GM13977 (cell line): ENCODE measurements at places on chromosomes 12 and 14.

GRCh38 chr12:114685869-114686268 lies 1.9 kb upstream of the TBX3 start:
- DNase-seq, result no peak

GRCh38 chr12:388012-388411 lies 1.1 kb downstream of the KDM5A start:
- no peak for DNase-seq

- DNase-seq, result peak; percentile 29
Measured at GRCh38 chr14:57865403-57866198, at the start of gene SLC35F4. Gene SLC35F4 (minus strand): TSS chr14:57866092.

DNA sequence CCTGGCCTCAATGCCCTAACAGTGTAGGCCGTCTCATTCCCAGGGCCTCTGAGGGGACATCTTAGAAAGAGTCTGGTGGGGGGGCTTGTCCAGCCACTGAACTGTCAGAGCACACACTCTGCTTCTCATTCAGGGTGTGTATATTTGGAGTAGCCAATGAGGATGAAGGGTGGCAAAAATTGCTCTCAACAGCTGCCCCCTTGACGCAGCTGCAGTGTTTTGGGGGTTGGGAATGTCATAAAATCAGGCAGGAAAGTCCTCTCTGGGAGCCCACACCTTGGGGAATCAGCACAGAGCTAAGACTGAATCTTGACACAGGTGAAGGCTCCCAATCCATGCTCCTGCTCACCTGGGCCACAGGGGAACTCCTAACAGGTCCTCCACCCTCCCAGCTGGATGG lies 1.5 kb downstream of the RASAL1 start:
- DNase-seq, result no peak

DNA sequence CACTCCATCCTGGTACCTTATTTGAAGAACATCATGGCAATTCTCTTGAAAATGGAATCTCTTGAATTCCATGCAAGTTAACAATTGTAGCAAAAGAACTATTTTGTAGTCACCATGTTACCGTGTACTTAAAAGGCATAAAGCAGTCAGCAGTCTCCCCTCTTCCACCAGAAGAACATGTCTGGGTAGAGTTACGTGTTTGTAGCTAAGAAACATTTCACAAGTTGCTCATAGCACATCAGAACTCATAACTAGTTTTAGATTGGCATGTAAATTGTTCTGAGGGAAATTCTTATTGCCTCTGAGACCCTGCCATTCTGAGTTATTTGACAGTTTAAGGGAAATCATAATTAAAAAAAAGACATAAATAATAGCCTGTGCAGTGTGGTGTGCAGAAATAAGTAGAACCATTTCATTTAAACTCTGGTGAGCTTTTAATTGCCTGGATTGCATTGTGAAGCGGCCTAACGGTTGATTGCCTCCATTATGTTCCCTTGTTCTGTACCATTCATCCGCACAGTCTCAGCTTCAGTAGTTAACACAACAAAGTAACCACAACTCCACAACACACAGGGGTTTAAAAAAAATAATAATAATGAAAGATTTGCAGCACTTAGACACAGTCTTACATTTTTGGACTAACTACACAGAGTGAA lies 2.6 kb downstream of the LMO3 start:
- DNase-seq, result no peak

DNA sequence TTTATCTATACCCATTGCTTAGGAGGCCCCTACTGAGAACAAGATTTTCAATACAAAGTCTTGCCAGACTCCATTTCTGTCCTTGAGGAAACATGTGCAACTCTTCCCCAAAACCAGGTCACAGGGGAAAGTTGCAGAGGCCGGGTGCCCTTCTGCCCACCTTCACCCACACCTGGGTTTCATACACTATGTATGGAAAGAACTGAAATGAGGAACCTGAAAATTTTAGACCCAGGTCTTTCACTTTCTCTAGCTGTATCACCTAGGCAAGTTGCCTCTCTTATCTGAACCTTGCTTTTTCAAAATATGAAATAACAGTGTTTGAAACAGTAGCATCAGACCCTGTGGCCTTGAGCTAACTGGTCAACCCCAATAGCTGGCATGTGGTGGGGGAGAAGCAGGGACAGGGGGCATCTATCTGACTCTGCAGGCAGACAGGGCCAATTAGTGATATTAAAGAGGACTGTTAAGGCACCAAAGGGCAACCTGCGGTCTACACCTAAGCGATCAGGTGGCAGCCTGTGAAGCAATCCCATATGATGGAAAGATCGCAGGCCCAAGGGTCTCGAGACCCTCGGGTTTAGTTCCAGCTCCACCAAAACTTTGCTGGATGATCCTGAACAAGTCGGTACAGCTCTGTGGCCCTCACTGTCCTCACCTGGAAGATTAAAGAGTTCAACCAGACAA lies 346.5 kb downstream of the BCL11B start:
- DNase-seq, result no peak

- no peak for DNase-seq
Measured at GRCh38 chr14:68575426-68575825, 217.4 kb downstream of the ZFP36L1 start.

GRCh38 chr12:10247436-10248058 lies 34.9 kb downstream of the GABARAPL1 start:
- DNase-seq, result no peak

DNA sequence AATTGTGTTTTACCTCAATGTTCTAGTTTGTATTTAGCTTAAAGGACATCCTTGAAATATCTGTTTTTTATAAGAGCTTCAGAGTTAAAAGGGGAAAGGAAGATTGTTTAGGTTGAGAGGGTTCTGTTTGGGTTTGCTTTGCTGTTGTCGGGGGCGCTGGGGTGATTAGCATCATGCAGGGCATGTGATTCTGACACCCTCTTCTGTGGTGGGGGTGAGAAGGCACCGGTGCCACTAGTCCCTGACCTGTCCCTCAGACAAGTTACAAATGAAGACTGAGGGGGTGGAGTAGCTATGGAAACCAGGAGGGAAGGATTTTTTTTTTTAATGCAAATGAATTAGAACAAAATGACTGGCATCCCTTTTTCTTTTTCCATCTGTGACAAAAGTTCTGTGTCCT lies 291.3 kb downstream of the RPAP3 start:
- no peak for DNase-seq

GRCh38 chr12:71392521-71393145 lies 47.0 kb upstream of the LGR5 start:
- DNase-seq, result peak; percentile 66

- DNase-seq, result no peak
Measured at GRCh38 chr14:87049950-87050349, 943.0 kb downstream of the GALC start.

- DNase-seq, result peak; percentile 76
Measured at GRCh38 chr14:45251912-45252311, 1.1 kb downstream of the MIS18BP1 start.

- DNase-seq, result no peak
Measured at GRCh38 chr12:128025589-128026245, 241.3 kb upstream of the TMEM132C start.

DNA sequence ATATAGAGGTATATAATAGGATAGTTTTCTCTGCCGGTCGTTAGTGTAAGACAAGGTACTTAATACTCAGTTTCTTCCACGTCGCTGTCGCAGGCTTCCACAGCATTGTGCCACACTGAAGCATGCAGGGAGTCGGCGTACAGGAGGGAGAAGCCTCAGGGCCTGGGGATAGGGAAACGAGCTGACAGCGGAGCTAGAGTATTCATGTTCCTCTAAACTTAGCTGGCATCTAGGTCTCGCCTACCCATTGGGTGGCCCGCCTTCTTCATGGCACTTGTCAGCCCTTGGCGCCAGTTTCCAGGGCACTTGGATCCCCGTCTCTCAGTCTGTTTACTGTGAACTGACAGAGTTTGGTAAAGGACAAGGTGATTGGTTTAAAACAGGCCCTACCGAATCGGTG lies 73.6 kb downstream of the GNS start:
- DNase-seq, result no peak

- DNase-seq, result no peak
Measured at GRCh38 chr12:67047634-67048033, 221.5 kb upstream of the CAND1 start.

- DNase-seq, result no peak
Measured at GRCh38 chr12:120115692-120116440, 687 bp downstream of the RAB35 start.
